ENCODE measurements at places on chromosomes 4 and X. TPM values are rescaled to one million over a fixed set of nuclear protein-coding genes. Genes with fewer than 3 reads are reported as not detected.

DNA sequence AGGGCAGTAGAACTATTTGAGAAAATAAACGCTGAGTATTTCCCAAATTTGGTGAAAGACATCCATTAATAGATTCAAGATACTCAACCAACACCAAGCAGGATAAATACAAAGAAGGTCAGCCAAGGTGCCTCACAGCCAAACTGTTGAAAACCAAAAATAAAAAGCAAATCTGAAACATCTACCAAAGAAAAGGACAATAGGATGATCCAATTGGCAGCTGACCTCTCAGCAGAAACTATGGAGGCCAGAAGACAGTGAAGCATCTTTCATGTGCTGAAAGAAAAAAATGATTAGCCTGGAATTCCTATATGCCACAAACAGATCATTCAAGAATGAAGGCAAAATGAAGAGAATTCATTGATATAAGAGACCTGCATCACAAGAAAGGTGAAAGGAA lies 44.9 kb downstream of the USP46 start:
- no peak overlapping the region for H3K27ac ChIP-seq
- no peaks in the 10 kb centered on the region for H3K27me3 ChIP-seq
- peaks cover 6% of the 10 kb centered on the region for H3K36me3 ChIP-seq

GRCh38 chr4:53895137-53895536 lies 169.3 kb downstream of the CHIC2 start:
- no peaks in the 10 kb centered on the region for H3K36me3 ChIP-seq
- H3K27ac ChIP-seq = no peak overlapping the region
- peaks cover 22% of the 10 kb centered on the region for H3K27me3 ChIP-seq
- peaks cover 5% of the 10 kb centered on the region for H3K4me1 ChIP-seq
- H3K4me3 ChIP-seq = no peak overlapping the region
- DNase-seq = no peak

USP26 gene
- total RNA-seq = not detected

BEX2 gene
- total RNA-seq = 36.7 TPM

DNA sequence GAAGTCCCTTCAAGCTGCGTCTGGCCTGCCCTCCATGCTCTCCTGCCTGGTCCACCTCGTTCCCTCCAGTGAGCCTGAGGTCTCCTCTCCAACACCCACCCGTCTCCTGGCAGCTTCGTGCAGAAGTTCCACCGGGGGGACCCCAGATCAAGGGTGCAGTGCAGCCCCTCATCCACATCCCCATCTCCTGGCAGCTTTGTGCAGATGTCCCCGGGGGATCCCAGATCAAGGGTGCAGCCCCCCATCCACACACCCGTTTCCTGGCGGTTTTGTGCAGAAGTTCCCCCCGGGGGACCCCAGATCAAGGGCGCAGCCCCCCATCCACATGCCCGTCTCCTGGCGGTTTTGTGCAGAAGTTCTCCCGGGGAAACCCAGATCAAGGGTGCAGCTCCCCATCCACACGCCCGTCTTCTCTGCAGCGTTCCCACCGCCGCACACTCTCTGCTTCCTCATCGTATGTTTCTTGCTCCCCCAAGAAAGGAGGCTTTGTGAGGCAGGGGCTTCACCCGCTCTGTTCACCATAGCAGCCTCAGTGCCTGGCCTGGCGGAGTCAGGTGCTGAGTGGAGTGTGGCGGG lies 35.7 kb downstream of the PIGG start:
- no peak overlapping the region for H3K27ac ChIP-seq
- H3K4me1 ChIP-seq = no peaks in the 10 kb centered on the region
- DNase-seq = no peak
- H3K27me3 ChIP-seq = no peaks in the 10 kb centered on the region
- no peak overlapping the region for H3K4me3 ChIP-seq
- H3K36me3 ChIP-seq = peaks cover 9% of the 10 kb centered on the region

HTN1 gene
- not detected for total RNA-seq

DNA sequence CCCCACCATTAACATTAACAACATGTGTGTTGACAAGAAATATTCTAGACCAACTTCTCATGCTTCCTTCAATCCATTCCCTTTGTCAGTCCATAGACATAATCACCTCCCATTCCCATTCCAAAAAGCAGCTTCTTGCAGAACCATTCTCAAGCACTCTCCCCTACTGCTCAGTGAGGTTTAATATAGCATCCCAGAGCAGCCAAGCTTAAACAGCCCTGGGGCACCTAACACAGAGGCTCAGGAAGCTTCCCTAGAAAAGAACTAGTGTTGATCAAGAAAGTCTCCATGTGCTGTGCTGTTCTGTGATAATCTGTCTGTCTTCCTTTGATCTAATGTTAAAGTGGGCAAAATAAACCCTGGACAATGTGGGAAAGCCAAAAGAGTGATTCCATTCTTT lies 174.2 kb upstream of the NOCT start:
- no peak overlapping the region for H3K4me3 ChIP-seq
- H3K4me1 ChIP-seq = no peaks in the 10 kb centered on the region
- no peak for DNase-seq
- H3K27me3 ChIP-seq = peaks cover 18% of the 10 kb centered on the region
- H3K27ac ChIP-seq = no peak overlapping the region

- H3K27me3 ChIP-seq = no peaks in the 10 kb centered on the region
- H3K36me3 ChIP-seq = no peaks in the 10 kb centered on the region
- H3K4me3 ChIP-seq = no peak overlapping the region
- DNase-seq = no peak
These were observed 1092.3 kb downstream of the ARAP2 start for GRCh38 chr4:35151816-35152572.

DNA sequence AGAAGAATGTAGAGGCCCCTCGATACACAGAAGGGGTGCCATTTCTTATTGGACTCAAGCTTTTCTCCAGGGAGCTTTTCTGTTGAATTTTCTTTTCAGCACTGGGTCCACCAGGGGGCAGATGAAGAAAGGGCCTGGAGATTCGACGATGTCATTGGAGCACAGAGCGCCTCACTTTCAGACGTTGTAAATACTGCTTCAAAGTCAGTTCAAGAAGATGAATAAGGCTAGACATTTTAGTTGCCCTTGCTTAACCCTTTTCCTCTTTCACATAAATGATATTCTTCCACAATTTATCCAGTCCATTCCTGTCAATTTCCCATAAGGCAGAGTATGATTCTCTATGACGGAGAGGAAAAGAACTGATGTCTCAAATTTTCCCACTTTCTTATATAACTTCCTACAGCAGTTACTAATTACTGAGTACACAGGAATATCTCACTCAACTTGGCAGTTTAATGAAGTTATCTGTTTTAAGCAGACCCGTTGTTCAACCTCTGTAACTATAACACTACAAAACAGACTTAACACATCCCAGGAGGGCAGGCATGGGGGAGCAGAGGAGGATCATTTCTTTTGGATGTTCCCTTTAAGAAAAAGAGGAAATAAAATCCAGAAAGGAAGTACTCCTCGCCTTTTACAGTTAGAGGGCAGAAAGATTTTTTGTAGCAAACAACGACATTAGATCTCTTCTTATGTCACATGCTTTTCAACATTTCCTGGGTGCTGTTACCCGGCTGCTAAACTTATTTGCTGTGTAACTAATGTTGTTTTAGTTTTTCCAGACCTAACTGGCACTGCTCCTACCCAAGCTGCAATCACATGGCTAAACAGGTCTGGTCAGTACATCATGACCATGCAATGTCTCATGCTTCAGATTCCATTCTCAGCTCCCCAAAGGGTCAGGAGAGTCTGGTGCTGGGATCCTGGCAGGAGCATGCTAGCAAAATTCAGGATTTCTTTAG lies 12.2 kb upstream of the CENPU start:
- H3K4me3 ChIP-seq = peak overlapping the region; percentile 8
- no peaks in the 10 kb centered on the region for H3K27me3 ChIP-seq
- H3K27ac ChIP-seq = peak overlapping the region; percentile 29
- peaks cover 15% of the 10 kb centered on the region for H3K4me1 ChIP-seq
- DNase-seq = peak; percentile 80

DNA sequence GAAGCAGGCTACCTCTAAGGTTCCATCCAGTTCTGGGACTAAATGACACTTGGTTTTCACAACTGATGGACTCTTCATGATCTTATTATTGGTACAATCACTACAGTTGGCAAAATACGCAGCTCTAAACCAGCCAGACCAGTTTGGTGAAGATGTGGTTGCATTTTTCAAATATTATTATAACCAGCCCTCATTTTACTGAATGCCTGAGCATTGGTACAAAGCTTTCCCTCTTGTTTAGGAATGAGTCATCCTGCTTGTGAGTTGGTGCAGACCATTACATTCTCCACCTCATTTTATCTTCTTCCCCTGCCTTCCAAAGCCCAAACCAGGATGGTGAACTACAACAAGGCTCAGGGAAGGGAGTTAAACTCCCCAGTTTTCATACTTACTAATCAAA lies 223.1 kb downstream of the KDR start:
- no peaks in the 10 kb centered on the region for H3K4me1 ChIP-seq
- H3K27ac ChIP-seq = no peak overlapping the region
- DNase-seq = no peak

DNA sequence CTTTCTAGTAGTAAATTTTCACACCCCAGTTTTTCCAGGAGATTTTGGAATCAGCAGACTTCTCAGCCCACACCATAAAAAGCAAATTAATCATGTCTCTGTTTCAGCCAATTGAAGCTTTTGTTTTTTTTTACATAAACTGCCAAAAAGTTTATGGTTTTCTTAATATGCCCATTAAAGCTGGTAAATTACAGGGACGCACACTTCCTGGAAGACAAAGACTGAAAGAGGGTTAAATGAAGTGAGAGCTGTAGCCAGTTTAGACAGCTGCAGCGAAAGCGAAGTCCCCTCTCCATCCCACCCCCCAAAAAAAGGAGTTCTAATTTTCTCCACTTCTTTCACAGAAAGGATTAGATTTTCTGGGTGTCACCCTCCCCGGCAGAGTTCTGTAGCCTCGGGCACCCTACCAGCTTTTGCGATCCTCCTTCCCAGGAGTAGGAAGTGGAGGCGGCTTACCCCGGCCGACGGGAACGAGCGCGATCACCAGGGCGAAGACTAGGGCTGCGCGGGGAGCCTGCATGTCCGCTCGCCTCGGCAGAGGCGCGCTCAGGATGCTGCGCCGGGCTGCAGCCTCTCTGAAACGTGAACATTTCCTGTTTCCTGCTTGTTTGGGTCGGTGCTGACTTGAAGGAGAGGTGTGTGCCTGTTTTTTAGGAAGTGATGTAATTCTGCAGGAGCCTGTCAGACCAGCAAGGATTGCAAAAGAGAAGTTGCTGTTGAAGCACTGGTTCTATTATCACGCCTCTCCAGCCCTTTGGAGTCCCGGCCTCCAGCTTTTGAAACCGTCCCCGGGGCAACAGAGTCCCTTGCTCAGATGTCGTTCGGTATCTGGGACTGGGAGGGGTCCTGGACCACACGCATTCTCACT lies at the start of gene TMEM154:
Gene TMEM154 (minus strand): TSS at position 584 of the 868 bp plus-strand sequence. CDS start 64 bp downstream, at position 520.
- DNase-seq = peak; percentile 76
- peaks cover 69% of the 10 kb centered on the region for H3K4me1 ChIP-seq
- H3K27ac ChIP-seq = peak within 1 kb of the TSS; percentile 95
- no peaks in the 10 kb centered on the region for H3K27me3 ChIP-seq
- no peaks in the 10 kb centered on the region for H3K36me3 ChIP-seq

PCYT1B gene
- 0.07 TPM for total RNA-seq

DNA sequence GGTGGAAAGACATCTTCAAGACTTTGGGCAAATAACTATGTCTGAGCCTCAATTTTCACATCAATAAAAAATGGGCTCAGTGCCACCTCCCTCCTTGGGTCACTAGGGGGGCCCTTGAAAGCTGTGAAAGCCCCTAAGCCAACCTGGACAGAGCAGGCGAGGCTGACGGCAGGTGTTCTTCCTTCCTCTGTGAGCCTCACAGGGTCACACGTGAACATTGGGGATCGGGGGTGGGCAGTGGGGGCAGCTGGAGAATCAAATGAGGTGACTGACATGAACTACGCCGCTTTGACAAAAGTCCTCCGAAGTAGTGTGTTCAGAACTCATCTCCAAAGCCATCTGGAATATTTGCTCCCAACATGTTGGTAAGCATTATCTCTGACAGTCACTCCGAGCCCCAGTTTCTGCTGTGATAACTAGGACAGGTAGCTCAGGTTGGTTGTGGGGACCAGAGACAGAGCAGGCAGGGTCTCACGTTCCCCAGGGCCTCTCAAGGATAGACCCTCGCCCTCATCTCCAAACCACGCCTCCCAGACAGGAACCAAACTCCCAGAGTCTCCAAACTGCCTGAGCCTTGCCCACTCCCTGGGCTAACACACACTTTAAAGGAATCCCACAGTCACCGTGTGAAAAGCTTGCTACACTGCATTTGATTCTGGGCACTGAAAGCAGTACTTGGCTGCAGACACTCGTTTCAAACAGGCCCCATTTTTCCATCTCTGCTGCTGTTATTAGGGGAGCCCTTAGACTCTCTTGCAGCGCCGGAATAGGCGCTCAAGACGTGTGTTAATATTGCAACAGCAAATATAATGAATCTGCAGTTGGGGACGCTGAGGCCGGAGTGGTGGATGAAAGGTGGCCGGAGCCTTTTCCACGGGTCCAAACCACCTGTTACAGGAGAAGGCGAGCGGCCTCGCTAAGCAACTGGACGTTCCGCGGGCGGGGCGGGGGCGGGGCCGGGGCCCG lies 717 bp upstream of the WFS1 start:
- H3K36me3 ChIP-seq = no peaks in the 10 kb centered on the region
- no peak overlapping the region for H3K27ac ChIP-seq
- DNase-seq = no peak

GRCh38 chr4:41209187-41209586 lies 5.2 kb downstream of the APBB2 start:
- no peak overlapping the region for H3K27ac ChIP-seq
- H3K27me3 ChIP-seq = peaks cover 58% of the 10 kb centered on the region
- DNase-seq = no peak

WDR17 gene
- total RNA-seq = 0.63 TPM

GRCh38 chr4:52864793-52865192 lies 2.7 kb downstream of the RASL11B start:
- H3K36me3 ChIP-seq = peaks cover 1% of the 10 kb centered on the region
- DNase-seq = no peak
- no peak overlapping the region for H3K27ac ChIP-seq
- H3K4me1 ChIP-seq = peaks cover 17% of the 10 kb centered on the region
- no peak overlapping the region for H3K4me3 ChIP-seq

SLC10A6 gene
- total RNA-seq = 0.26 TPM

DNA sequence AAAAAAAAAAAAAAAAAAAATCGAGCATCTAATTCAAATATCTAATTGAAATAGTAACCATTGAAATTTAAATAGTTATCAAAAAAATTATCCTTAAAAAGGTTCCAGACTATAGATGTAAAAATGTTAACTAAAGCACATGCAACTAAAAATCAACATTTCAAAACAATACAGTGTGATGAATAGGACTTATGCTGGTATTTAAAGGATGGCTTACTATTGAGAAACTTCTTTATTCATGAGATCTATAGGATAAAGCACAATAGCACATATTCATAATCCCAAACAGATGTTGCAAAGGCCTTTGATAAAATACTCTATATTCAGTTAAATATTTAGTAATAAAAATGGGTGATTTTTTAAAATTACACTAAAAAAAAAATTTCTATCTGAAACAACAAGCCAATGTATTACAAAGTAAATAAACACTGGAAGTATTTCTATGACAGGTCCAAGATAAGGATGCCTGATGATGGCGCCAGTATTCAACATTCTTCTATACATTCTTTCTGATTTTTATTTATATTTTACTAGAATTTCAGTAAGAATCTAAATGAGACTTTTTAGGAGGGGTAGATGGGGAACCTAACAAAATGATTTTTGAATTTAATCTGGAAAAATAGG lies 26.3 kb downstream of the DCLK2 start:
- H3K27ac ChIP-seq = no peak overlapping the region
- no peaks in the 10 kb centered on the region for H3K36me3 ChIP-seq
- H3K4me1 ChIP-seq = no peaks in the 10 kb centered on the region
- no peak for DNase-seq

GRCh38 chr4:109298279-109299010 lies 4.0 kb downstream of the COL25A1 start:
- no peak for DNase-seq
- no peak overlapping the region for H3K4me3 ChIP-seq
- H3K4me1 ChIP-seq = peaks cover 16% of the 10 kb centered on the region
- peaks cover 2% of the 10 kb centered on the region for H3K36me3 ChIP-seq
- no peak overlapping the region for H3K27ac ChIP-seq

All from activated T-cell treated with anti-CD3 and anti-CD28 coated beads, Interleukin-2, amount 50 U/mL, for 72 hours (primary cell).